ENCODE measurements at places on chromosomes 7 and 10.

DNA sequence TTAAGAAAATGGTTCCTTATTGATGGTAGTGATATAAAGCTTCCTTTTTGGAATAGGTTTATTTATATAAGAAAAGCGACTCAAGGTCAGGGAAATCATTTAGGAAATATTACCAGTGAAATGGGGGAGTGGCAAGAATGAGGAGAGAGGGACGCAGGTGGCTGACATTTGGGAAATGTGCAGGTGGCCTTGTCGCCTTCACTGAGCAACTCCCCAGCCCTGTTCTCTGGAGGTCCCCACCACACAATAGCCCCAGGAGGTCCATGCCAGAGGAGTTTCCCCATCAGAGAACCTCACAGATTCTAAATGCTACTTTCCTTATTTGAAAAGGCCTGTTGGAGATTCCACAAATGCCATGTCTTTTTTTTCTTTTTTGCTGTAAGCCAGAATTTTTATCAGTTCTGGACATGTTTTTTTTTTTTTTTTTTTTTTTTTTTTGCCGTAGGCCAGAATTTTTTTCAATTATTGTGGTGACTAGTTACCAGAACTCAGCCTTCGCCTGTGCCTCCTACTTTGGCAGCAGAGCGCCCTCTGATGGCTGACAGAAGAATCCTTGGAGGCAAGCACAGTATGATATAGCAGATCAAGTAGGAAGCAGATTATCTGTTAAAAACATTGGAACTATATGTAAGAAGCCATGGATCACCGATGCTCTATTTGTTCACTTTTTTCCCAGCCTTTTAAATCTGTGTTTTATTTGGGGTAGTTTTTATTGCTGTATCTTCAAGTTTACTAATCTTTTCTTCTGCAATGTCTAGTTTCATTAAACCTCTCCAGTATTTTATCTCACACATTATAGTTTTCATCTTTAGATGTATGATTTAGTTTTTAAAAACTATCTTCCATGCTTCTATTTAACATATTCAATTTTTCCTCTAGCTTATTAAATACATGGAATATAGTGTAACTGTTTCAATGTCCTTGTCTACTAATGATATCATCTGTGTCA is 18.6 kb downstream of the OPALIN start:
- DNase-seq, result peak; percentile 66

DNA sequence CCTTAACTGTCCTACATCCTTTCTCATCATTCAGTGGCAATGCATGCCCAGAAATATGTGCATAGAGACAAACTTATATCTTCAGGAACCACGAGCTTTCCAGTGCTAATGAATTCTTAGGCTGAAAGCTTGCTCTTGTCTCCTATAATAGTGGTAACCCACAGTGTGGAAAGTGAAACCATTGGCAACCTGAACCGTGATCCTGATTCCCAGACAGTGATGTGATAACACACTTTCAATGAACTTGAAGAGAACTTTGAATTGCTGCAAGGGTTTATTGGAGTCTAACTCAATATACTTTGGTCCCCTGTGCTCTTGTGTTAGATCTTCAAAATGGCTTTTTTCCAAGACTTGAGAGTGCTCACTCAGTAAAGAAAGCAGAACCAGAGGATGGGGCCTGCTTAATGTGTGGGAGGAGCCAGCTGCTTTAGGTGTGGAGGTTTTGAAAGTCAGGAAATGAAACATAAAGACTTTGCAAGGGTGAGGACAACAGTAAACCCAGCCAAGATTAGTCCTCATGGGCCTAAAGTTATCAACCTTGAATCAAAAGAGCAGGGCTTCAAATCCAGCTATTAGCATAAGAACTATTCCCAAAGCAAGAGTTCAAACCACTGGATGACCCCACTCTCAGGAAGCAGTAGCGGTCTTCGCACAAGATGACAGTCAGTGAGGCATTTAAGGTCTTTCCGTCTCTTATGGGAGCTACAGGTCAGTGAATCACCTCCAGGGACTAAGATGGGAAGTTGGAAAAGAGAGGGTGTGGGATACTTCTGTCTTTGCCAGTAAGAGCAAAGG is 332.4 kb upstream of the NRP1 start:
- no peak for DNase-seq

DNA sequence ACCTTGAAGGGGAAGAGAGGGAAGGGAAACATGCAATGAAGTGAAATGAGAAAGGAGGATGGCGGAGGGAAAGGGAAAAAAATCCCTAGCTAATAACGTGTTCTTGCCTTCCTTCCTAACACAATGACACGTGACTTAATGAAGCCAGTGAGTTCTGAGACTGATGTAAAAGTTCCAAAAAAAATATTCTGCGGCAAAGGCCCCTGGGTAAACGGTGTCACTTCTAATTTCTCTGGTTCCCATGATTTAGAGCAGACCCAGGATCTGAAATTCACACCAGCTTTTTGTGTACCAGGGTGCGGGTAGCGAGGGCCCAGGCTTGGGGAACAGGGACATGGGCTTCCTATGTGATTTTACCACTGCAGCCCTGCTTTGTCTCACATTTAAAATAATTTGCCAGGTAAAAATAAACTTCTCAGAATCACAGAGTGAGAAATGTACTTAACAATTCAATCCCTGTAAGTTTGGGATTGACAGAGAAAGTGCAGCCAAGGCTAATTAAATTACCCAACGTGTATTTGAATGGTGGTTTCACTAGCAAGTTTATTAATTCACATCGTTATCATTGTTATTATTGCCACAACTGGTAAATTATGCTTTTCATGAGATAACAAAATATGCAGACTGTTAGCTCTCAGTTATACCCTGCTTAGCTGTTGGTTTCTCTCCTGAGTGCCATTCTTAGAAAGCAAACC is 182.4 kb downstream of the SEM1 start:
- no peak for DNase-seq

- peak; percentile 68 for DNase-seq
Observed at GRCh38 chr10:3782451-3783315, 2.3 kb downstream of the KLF6 start.

DNA sequence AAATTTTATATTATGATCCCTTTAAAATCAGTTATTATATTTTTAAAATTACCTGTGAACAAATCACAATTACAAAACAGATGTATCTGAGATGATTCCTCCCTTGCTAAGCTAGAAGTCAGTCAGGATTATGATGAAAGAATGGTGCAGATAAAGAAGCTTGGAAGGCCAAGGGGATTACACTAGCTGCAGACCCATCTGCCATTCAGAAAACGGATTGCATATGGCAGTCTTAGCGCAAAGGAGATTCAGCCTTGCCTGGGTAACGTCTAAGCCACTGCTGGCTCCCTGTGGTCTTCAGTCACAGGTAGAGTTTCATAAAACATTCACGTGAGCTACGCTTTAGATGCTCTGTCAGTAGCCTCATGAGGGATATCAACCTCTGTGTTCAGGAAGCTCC is 222.2 kb downstream of the POU6F2 start:
- DNase-seq, result no peak

GRCh38 chr10:46014206-46014605 is 16.2 kb downstream of the NCOA4 start:
- DNase-seq, result no peak

DNA sequence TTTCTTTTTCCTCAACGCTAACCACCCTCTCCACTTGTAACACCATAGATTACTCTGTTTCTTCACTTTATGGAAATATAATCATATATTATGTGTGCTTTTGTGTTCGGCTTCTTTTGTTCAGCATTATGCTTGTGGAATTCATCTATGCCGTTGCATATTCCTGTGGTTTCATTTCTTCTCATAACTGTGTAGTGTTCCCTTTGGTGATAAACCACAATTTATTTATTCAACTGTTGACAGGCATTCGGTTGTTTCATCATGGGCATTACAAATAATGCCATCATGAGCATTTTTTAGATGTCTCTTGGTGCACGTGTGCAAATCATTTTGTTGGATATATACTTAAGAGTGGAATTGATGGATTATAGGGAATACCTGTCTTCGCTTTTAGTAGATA is 12.1 kb downstream of the AVL9 start:
- DNase-seq, result no peak

DNA sequence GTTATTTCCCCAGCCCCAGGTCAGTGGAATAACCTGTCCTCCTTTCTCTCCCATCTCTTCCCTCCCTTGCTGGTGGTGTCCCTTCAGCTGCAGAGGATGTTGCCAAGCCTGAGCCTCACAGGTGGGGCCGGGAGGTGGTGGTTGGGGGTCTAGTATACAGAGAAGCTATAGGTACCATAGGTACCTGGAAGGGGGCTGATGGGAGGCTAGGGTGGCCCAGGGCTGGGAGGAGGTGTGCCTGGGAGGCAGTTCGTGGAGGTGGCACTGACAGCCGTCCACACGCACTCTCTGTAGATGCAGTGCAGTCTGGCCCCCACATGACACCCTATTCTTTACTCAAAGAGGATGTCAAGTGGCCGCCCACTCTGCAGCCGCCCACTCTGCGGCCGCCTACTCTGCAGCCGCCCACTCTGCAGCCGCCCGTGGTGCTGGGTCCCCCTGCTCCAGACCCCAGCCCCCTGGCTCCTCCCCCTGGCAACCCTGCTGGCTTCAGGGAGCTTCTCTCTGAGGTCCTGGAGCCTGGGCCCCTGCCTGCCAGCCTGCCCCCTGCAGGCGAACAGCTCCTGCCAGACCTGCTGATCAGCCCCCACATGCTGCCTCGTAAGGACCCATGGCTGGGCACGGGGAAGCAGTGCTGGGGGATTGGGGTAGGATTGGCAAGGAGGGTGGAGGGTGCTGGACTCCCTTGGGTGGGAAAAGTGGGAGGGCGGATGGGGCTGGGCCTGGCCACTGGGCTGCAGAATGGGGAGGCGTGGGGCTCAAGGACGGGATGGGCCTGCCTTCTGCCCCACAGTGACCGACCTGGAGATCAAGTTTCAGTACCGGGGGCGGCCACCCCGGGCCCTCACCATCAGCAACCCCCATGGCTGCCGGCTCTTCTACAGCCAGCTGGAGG is 9.5 kb downstream of the IRF5 start:
- no peak for DNase-seq

- no peak for DNase-seq
Observed at GRCh38 chr7:27661811-27662489, 733 bp downstream of the HIBADH start.

DNA sequence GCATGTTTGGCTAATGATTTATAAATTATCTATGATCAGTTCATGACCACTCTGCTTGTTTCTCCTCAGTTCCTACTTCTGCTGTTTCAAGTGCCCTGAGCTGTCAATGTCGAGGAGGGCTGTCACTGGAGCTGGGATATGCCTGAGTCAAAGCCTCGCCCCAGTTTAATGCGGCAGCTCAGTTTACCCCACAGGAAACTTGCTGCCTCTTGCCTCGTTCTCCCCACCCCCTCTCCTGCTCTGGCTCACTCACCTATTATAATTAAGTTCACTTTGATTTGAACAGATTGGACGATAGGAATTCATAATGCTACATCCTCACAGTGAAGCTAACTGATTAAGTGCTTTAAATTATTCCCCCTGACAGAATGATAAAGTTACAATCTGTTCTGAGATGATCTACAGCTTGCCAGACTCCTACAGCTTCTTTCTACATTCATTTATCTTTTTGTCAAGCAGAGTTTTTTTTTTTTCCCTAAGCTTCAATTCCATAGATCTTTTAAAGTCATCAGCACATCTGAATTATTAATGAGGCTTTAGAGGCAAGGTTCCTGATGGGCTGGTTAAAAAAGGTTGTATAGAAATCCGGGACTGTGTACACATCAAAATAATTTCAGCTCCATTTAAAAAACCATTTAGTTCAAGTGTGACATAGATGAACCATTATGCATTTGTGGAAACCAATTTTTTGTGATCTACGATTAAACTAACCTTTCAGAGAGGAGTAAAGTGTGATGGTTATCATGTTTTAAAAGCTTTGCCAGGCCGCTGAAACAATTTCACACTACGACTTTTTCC is 758.3 kb downstream of the KCNMA1 start:
- no peak for DNase-seq

GRCh38 chr7:102063690-102064180 is 222.9 kb upstream of the SH2B2 start:
- DNase-seq, result no peak

DNA sequence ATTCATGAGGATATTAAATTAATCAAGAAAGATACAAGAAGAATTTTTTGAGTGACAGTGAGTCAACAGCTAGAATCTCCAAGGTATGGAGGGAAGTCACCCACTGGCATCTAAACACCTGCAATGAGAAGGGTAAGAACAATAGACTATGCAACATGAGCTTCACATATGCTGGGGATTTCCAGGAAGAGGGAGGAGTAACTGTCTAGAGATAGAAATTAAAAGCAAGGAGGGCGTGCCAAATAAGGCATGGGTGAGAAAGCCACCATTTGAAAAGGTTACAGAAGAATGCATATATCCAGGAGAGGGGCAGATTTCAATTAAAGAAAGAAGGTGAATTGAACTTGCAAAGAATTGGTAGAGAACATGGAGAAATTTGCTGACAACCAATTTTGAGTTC is 365.7 kb downstream of the GPR37 start:
- no peak for DNase-seq

DNA sequence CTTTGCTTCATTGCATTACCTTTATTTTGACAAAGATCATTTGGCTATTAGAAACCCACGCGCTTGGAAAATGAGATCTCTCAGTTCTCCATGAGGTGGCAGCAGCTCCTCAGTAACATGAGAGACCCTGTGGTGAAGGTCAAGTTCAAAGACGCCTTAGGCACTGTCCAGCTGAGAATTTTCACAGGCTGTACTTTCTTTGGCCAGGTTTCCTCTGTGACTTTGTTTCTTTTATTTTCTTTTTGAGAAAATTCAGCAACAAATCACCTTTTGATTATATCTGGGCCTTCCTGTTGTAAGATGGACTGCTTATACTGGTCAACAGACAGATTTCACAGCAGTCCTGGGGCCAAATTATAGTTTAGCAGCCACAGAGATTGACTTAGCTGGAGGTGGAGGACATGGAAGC is 54.5 kb downstream of the RAB18 start:
- DNase-seq, result peak; percentile 30

- no peak for DNase-seq
Observed at GRCh38 chr7:13293264-13294002, 606.0 kb downstream of the ARL4A start.

DNA sequence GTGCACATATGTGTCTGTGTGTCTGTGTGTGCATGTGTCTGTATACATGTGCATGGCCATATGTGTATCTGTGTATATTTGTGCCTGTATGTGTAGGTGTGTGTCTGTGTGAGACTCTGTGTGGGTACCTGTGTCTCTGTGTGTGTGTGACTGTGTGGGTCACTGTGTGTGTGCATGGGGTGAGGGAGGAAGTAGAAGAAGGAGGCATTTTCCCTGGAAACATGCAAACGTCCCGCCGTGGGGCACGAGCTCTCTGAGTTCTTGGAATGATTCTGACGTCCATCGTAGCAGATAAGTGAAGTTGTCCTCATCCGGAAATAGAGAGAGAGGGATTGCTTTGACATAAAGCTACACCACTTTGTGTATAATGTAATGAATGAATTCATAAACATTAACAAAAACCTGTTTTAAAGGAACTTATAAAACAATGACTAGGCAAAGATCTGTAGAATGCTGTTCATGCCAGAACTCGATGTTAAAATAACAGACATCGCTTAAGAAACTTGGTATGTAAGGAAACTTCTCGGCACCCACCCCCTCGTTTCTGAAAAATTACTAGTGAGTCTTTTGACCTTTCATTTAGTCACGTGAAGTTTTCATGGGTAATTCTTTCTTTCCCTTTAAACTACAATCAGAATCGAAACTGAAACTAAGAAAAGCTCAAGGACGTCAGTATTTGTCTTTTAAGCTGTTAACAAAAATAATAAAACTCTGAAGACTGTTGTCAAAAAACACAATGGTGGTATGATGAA is 43.6 kb upstream of the KLF6 start:
- DNase-seq, result peak; percentile 49

Measured in activated T-cell treated with anti-CD3 and anti-CD28 coated beads, Interleukin-2, amount 50 U/mL, for 48 hours (primary cell).